ENCODE measurements at places on chromosomes 6 and 20.

- DNase-seq, result no peak
These were observed 220.1 kb downstream of the HACE1 start for GRCh38 chr6:104639668-104640067.

- DNase-seq, result peak; percentile 11
These were observed 111.2 kb upstream of the PTPRT start for GRCh38 chr20:43300901-43301300.

- DNase-seq, result peak; percentile 62
These were observed 65.2 kb downstream of the CDS2 start for GRCh38 chr20:5191829-5192569.

DNA sequence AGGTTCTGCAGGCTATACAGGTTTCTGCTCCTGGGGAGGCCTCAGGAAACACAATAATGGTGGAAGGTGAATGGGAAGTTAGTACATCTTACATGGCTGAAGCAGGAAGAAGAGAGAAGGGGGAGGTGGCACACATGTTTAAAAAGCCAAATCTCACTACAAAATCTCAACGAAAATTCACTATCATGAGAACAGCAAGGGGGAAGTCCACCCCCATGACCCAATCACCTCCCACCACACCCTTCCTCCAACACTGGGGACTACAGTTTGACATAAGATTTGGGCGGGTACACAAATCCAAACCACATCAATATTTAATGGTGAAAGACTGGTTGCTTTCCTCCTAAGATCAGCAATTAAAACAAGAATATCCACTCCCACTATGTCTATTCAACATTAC lies 13.8 kb upstream of the POLR1H start:
- no peak for DNase-seq

DNA sequence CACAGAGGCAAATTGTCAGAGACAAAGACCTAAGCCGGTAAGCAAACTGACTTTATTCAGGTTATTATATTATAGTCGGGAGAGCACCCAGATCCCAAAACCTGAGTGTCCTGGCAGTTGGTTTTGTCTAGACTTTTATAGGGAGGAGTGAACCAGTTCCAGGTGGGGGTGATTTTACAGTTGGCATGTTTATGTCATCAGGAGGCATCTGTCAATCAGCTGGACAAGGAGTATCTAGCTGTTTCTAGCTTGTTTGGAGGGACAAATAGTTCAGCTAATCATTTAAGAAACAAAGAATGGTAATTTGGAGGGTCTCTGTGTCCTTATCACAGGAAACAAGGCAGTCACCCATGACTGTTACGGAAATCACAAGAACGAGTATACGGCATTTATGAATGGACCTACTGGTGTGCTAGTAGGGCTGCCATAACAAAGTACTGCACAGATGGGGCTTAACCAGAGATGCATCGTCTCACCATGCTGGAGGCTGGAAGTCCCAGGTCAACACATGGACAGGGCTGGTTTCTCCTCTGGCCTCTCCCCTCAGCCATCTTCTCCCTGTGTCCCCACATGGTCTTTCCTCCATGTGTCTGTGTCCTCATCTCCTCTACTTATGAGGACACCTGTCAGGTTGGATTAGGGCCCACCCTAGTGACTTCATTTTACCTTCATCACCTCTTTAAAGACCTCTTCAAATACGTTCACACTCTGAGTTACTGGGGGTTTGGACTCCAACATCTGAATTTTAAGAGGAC lies 122.7 kb downstream of the LY86 start:
- no peak for DNase-seq

GRCh38 chr20:13868331-13868730 lies 83.5 kb downstream of the NDUFAF5 start:
- DNase-seq, result no peak

GRCh38 chr6:110322151-110322873 lies 35.8 kb downstream of the METTL24 start:
- DNase-seq, result no peak

DNA sequence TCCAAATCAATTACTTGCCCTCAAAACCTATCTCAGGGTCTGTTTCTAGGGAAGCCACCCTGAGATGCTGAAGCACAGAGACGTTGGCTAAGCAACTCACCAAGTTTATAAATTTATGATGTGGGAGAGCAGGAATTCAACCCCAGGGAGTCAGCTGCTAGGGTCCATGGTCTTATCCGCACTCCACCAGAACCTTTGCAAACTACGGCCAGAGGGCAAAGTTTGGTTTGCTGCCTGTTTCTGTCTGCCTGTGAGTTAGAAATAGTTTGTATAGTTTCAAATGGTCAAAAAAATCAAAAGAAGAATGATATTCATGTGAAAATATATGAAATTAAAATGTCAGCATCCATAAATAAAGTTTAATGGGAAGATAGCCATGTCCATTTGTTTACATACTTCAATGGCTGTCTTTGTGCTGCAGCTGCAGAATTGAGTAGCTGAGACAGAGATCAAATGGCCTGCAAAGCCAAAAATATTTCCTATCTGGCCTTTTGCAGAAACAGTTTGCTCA lies 83.7 kb upstream of the ZFP64 start:
- peak; percentile 70 for DNase-seq

- DNase-seq, result no peak
These were observed 138.9 kb downstream of the ADGRG6 start for GRCh38 chr6:142440600-142441293.

DNA sequence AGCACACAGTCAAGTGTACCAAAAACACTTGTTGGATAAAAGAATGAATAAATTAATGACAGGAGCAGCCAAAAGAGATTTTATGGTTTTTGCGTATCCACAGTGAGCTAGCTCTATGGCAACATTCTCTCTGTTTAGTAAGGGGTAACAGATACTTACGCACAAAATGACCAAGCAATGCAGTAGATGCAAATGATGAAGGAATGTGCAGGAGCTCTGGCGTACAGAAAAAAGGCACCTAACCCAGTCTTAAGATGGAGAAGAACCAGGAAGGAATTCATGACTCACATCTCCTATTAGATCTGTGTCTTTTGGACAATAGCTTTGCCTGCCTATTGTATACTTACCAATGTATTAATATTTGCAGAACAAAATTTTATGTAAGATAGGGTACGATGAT lies 191.9 kb upstream of the PREP start:
- DNase-seq, result no peak

DNA sequence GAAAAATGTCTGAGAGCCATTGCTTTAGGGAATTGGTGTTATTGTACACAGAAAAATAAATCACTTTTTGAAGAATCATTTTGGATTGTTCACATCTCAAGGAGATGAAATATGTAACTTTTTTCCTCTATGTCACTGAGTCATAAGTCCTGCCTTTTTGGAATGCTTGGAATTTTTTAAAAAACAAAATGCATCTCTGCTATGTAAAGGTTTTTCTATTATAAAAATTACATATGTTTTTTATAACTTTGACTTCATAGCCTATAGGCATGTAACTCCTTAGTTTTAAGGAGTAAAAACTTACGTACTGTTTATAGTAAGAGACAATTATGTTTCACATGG lies 8.7 kb downstream of the RNF144B start:
- DNase-seq, result no peak

- no peak for DNase-seq
These were observed 129.8 kb downstream of the SASH1 start for GRCh38 chr6:148472171-148473105.

DNA sequence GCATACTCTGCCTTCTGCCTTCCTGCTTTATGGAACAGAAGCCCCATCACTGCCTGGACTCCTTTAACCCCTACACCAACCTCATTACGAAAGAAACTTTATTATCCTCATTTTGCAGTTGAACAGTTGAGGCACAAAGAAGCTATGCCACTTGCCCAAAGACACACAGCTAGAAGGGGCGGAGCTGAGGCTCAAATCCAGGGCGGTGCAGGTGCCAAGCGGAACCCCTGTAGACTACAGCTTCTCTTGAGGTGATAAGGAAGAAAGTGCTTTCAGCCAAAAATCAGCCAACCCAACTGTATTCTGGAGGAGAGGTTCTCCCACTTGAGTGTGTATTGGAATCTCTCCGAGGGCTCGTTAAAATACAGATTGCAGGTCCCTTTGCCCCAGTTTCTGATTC lies 90.5 kb downstream of the PRND start:
- DNase-seq, result no peak

DNA sequence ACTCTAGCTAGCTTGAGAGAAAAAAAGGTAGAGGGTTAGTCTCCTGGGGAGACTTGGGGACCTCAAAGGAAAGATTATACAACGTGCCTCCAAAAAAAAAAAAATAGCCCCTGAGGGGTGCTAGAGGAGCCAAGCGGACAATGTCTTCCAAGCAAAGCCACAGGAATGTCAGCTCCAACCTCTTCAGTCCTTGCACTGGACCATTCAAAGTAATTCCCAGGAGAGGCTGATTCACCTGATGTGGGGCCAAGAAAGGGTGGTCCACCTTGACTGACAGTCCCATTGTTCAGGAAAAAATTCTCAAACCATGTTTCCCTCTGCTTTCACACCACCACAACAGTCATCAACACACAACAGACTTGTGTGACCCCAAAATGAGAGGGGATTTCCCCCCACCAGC lies 30.7 kb downstream of the ASIP start:
- DNase-seq, result no peak

DNA sequence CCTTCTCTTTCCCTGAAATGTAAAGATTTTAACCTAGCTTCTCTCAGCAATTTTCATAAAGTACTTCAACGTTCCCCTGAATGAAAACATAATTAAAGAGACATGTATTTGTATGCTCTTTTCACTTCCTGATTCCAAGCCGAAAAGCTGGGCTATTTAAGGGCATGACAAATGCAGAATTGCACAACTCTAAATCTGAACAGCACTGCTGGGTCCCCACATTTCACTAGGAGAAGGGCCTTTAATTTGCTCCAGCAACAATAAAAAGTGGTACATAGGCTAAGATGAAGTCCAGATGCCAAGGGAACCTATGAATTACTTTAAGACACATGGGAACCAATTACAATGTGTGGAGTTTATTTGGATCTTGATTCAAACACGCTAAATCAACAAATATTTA lies 42.0 kb downstream of the IRAK1BP1 start:
- DNase-seq, result no peak

GRCh38 chr6:75368864-75369402 lies 84.3 kb upstream of the TMEM30A start:
- DNase-seq, result peak; percentile 63

DNA sequence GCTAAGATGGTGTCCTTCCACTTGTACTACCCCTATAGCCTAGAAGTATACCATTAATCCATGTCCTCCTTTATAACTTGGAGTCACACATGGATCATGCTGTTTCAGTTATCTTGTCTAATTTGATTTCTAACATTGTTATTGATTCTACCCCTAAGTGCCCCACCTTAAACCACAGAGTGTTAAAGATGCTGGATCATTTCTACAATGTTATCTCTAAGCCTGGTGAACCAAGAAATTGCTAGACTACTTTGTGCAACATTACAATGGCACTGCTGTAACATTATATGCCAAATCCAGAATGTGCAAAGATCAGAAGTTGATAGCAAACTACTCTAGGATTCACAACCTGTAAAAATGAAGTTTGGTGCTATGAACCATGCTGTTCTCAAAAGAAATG lies 1.7 kb downstream of the CGA start:
- no peak for DNase-seq

- no peak for DNase-seq
These were observed 73.3 kb upstream of the NUP153 start for GRCh38 chr6:17780061-17780460.

DNA sequence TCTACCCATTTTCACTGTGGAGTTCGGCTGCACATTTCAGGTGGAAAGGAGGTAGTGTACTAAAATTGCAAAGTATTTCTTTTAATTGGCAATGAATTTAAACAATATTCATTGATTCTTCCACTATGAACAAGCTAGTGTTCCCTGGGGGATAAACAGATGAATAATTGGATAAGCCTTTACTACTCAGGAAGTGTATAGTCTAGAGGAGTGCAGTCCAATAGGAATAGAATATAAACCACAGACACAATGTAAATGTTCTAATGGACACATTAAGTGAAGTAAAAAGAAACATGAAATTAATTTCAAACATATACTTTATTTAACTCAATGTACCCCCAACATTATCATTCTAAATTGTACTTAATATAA lies 28.7 kb downstream of the SGK1 start:
- DNase-seq, result no peak

DNA sequence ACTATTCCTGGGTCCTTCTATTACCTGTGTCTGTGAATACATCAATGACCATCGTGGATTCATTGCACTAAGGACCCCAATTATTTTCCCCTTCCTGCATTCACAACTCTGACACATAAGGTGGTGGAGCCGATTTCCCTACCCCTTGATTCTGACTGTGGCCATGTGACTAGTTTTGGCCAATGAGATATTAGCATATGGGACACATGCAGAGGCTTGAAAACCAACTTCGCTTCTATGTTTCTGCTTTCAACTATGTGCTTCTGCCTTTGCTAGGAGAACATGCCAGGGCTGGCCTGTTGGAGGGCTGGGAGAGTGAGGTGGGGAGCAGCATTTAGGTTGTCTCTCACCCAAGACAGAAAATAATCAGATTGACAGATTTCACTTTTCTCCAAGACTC lies 483.1 kb upstream of the JAG1 start:
- no peak for DNase-seq
